NCI-H2029 (cell line): ENCODE measurements at places on chromosomes 16 and 17.

DNA sequence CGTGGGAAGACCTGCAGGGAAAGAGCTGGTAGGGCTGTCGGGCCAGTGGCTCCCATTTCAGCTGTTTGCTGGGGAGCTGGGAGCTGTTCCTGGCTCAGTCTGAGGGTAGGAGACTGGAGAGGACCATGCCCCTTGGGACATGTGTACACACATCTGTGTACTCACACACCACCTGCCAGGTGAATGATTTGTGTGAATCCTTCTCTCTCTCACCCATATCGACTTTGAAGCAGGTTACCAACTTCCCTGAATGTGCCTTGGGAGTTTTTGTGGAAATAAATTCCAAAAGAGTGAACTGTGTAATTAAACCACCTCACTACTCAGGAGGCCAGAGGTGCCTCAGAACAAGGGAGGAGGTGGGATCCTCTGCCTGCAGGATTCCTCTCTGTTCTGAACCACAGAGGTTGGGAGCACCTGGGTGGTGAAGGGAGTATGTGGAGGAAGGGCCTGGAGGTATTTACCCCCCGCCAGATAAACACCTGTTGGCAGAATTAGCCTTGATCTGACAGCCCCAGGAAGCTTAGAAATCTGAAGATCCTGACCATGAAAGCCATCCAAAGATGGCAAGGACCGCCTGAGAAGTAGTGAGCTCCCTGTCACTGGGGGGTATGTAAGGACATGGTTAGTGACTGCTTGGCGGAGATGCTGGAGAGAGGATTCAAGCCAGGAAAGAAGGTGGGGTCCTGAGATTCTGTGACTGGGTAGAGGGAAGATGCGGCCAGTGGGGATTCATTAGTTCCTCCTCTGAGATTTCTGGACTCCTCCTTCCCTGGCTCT is 3.3 kb downstream of the ABCC3 start:
- DNase-seq: no peak

GRCh38 chr17:80891397-80892018 is 100.1 kb upstream of the CHMP6 start:
- DNase-seq: no peak

DNA sequence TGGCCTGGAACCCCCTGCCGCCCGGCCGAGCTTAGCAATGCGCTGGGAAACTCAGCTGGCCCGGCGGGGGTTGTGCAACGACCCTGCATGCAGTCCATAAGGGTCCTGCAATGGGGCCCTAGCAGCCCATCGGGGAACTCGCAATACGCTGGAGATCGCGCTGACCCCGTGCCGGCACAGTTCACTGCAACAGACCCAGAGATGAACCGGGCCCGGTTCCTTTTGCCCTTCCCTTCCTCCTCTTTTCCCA is 375 bp downstream of the SLC25A11 start:
- no peak for DNase-seq

DNA sequence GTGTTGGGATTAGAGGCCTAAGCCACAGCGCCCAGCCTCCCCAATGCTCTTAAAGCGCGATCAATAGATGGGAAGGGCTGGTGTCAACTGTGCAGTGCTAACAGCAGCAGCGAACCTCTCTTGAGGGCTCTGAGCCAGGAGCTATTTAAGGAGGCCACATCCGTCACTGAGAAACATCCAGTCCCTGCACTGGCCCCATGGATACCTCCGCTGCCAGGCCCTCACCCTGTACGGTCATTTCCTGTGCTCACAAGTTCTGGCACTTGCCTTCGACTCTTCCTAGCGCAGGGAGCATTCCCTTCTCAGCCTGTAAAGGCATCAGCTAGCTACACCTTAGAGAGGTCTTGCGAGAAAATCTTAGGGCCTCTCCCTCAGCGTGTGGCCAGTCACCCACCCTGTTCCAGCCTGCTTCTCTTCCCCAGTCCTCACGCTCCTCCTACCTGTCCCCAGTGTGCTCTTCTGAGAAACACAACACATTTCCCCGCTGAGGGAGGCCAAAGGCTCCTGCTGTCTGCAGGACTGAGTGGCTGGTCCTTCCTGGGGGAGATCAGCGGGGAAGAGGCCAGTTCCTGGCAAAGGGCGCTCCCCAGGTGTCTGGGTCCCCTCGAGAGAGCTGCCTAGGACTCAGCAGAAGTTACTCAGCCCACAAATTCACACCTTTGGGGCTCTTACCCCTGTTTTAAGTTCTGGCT is 28.6 kb downstream of the GTF3C1 start:
- no peak for DNase-seq

- peak; percentile 42 for DNase-seq
Observed at GRCh38 chr17:1203111-1203966, 23.6 kb upstream of the ABR start.

DNA sequence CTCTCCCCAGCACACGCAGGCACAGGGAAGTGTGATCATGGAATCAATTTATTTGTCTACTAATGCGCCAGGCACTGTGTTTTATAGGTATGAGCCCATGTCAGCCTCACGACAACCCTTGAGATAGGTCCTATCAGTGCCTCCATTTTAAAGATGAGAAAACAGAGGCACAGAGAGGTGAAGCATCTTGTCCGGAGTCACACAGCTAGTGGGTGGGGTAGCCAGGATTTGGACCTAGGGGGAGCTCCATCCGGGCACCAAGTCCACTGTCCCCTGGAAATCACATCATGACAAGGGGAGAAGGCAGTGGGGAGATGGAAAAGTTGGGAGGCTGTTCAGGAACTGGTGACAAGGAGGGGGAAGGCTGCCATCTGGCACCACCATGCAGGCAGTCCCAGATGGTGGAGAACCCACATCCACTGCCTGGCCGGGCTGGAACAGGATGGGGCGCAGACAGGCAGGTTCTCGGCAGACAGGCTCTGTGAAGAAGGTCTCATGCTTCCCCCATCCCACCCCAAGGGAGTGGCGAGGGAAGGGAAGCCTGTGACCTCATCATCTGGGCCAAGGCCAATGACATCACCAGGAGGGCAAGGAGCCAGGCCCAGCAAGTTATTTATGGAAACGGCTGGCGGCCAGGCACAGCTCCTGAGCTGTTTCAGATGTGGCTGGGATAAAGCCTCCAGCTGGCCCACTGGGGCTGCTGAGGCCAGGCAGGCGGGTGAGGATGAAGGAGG is 126.0 kb upstream of the SDK2 start:
- peak; percentile 84 for DNase-seq

DNA sequence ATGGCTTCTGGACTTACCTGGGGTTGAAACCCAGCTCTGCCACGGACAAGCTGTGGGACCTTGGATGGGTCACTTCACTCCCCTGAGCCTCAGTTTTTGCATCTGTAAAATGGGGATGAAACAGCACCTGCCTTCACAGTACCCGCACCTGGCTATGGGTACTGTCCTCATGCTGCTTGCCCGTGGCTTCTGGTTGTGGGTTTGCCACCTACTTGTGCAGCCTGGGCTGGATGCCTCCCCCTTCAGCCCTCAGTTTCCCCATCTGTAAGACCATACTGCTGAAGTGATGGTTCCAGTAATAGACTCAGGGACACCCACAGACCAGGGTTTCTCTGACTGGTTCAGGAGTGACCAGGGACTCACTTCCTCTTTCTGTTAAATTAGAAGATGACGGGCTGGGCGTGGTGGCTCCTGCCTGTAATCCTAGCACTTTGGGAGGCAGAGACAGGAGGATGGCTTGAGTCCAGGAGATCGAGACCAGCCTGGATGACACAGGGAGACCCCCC is 9.4 kb downstream of the GLIS2 start:
- DNase-seq: no peak

DNA sequence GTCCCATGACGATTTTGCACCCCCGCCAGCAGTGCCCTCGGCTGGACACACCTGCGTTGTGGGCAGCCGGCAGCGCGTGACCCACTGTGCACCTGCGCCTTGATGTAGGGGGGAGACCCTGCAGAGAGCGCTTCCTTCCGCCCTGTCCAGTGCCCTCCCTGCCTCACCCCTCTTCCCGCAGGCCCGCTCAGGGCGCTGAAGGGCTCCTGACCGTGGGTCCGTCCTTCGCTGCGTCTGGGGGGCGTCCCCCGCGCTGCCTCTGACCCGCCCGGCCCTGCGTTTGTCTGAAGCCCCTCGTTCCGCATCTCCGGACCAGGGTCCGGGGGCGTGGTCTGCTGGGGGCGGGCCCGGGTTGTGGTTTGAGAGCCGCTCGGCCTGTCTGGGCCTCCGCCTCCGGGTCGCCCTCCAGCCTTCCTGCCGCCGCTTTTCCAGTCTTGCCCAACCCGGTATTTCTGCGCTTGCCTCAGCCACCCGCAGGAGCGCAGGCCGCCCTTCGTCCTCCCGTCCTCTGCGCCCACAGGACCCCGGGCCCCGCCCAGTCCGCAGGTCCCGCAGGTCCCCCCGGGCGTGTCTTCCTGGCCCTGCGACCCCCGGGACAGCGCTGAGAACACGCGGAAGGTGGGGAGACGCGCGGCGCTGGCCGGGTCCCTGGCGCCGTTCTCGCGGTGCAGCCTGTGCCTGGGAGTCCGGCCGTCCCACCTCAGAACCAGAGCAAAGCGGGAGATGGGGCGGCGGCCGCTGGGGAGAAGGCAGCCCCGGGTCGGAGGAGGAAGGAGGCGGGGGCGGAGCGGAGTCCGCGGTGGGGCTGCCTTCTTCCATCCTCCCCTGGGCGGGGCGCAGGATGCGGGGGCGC is 4.0 kb upstream of the IL17C start:
- no peak for DNase-seq

- DNase-seq: no peak
Observed at GRCh38 chr17:75205793-75206163, 299 bp downstream of the NUP85 start.

- DNase-seq: no peak
Observed at GRCh38 chr17:28698253-28698941, 13.3 kb downstream of the PROCA1 start.

DNA sequence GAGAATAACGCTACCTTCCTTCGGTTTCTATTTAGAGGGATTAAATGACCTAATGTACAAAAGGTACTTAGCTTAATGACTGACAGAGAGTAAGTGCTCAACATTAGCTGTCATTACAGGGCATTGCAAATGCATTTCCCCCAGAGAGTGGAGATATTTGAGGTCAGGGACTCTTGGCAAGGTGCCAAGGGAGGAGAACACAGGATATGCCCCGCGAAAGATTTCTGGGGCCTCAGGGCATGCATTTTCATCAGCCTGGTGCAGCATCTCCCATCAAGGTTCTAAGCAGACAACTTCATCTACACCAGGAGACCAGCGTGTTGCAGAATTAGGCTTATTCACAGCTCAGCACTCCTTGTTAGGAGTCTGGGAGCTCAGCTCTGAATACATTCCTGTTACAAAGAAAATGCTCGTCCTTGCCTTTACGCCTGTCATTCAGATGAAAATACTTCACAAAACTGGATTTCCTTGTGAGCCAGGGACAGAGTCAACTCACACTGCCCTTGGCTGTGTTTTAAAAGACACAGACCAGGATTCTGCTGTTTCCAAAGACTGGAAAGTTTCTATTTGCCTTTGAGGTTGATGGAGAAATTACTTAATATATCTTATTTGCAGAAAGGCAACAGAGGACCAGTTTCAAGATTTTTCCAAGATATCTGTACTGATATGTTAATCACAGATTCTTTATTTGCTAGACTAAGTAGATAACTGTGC is 108.2 kb downstream of the VAT1L start:
- peak; percentile 13 for DNase-seq

DNA sequence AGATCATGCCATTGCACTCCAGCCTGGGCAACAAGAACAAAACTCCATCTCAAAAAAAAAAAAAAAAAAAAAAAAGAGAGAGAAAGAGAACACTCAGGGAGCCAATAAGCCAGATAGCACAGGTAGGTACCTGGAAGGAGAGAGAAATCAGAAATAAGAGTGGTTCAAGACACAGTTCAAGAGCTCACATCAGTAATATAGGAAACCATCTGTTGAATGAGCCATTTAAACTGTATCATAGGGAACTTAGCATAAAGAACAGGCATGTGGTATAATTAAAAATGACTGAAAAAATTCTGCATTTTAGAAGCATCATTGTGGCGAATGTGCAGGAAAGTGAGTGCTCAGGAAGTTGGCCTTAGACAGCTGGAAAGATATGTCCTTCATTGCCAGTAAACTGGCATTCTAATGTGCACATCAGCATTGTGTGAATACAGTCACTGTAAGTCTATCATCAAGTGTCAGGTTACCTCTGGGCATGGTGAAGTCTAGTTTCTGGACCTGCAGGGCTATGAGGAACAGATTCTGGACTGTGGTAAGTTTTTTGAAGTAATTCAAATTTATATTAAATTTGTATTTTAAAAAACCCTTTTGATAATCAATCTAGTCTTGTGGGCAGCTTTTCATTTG is 20.4 kb downstream of the KRT12 start:
- no peak for DNase-seq

- no peak for DNase-seq
Observed at GRCh38 chr16:87966685-87967185, 15.5 kb downstream of the BANP start.

- DNase-seq: no peak
Observed at GRCh38 chr16:62701426-62701825, 665.2 kb upstream of the CDH8 start.
